ENCODE measurements at places on chromosomes 1 and 21.

DNA sequence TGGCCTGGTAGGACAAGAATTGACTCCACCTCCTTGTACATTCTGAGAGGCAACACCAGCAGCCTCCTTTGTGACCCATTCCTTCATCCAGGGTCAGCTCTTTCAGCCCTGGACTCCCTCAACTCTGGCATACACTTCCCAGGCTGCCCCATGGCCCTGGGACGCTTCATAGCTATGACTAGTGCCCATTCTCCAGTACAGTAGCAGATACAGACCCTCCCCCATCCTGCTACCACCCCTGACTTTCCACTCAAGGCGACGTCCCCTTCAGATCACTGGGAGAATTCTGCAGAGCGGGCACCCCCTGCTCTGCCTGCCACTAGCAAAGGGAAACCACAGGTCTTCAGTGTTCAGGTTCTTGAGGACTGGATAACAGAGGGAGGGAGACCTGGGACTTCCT is 99.7 kb upstream of the HMGB4 start:
- no peaks in the 10 kb centered on the region for H3K27me3 ChIP-seq
- no peak for DNase-seq
- no peak overlapping the region for H3K27ac ChIP-seq
- H3K4me1 ChIP-seq, result no peaks in the 10 kb centered on the region

DNA sequence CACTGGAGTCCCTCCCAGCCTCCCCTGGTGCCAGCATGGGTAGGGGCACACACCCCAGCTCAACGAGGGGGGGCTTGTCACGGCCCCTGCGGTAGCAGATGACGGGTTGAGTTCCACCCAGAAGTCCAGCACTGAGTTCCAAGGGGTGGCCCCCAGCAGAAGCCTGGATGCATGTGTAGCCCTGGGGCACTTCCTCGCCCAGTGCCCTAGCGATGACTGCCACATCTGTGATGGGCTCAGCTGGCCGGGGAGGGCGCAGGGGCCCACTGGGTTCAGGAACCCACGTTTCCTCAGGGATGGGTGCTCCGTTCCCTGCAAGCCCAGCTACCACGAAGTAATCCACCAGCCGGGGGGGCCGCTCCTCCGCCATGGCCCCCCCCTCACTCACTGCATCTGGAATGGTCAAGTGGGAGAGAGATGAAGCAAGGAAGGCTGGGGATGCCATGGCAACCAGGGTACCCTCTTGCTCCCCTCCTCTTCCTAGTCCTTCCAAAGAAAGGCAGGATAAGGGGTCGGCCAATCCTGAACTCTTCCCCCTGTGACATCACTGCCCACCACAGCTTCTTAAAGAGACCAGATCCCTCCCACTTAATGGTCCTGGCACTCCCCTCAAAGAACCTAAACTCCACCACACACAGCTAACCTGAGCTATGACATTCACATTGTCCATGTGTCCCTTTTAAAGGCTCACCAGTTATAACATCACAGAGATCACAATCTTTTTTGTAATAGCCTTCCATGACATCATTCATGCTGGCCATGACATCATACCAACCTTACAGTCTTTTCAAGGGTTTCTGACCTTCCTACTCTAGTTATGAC is 2.3 kb downstream of the DENND4B start:
- no peaks in the 10 kb centered on the region for H3K36me3 ChIP-seq
- H3K27me3 ChIP-seq, result no peaks in the 10 kb centered on the region
- H3K4me1 ChIP-seq, result peaks cover 7% of the 10 kb centered on the region
- H3K4me3 ChIP-seq, result no peak overlapping the region

DNA sequence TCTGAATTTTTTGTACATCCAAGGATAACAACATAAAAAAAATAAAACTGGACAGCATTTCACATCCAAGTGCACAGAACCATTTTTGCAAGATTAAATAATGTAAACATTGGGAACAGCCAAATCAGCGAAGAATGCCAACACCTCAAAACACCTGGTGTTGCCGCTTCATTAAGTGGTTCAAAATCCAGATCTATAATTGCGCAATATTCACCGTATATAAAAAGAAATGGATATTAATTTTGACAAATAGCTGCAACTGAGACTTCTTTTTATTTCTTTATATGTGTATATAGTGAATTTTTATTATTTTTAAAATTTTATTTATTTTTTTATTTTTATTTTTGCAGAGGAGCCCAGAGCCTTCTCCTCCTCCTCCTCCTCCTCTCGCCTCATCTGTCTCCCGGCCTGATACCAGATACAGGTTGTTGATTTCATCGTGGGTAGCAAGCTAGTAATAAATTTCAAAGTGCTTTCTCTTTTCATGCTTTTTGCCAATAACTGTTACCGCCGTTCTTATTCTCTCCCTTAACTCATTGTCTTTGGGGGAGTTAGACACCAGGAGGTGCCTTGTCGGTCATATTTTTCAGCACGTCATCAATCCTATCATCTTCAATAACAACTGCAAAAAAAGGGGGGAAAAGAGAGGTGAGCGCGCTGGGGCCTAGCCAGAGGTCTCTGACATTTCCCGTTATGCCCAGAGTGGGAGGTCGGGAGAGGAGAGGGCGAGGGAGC is 2.7 kb downstream of the CAMK2N1 start:
- H3K36me3 ChIP-seq, result no peaks in the 10 kb centered on the region
- no peak for DNase-seq
- H3K27me3 ChIP-seq, result no peaks in the 10 kb centered on the region
- no peak overlapping the region for H3K27ac ChIP-seq
- peaks cover 13% of the 10 kb centered on the region for H3K4me1 ChIP-seq
- H3K4me3 ChIP-seq, result peak overlapping the region; percentile 81

GRCh38 chr1:76048219-76048618 is 26.3 kb upstream of the ST6GALNAC3 start:
- no peak overlapping the region for H3K27ac ChIP-seq
- H3K36me3 ChIP-seq, result no peaks in the 10 kb centered on the region
- H3K4me1 ChIP-seq, result no peaks in the 10 kb centered on the region
- no peak for DNase-seq

DNA sequence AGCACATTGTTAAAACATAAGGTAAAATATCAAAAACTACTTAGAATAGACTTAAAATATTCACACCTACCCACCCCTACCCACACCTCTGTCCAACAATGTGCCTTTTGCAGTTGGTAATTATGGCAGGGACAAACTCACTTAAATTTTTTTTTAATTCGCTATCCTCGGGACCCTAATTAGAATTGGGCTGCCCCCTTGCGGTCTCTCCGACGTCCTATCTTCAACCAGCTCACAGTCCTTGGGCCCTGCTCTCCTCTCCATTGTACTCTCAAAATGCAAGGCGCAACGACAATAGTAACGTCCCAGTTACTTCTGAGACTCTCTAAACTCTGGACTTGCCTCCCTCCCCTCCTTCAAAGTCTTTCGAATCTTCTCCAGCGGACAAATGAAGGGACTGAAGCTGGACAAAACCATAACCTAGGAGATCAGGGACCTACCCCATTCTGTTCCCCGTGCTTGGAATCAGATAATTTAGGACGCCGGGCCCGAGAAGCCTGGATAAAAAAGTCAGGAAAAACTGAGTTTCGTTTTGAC is 1.1 kb upstream of the CIART start:
- peaks cover 8% of the 10 kb centered on the region for H3K4me1 ChIP-seq
- H3K27me3 ChIP-seq, result no peaks in the 10 kb centered on the region
- H3K36me3 ChIP-seq, result no peaks in the 10 kb centered on the region
- peak; percentile 86 for DNase-seq

DNA sequence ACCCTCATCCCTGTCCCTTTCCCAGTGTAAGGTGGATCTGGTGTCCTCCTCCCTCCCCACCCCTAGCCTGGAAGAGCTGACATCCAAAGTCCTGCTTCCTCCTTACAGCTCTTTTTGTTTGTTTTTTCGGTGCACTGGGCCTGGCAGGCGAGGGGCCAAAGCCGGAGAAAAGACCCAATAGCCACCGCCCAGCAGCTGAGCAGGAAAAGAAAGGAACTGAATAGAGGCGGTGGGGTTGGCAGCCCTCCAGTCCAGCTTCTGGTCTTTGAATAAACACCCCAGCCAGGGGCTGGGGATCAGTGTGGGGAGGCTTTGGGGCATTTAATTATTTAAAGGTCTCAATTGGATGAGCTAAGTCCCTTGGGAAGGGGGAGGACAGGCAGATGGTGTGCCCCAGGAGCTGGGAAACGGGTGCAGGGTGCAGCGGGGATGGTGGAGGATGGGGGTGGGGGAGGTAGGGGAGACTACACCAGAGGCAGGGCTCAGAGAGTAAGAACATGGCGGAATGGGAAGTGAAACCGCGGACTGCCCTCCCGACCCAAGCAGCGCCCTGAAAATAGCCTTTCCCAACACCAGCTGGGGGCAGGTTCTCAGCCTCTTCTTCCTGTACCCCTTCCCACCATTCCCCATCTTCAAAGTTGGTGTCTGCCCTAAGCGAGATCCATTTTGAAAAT is 20.2 kb downstream of the BTG2 start:
- no peak overlapping the region for H3K27ac ChIP-seq
- H3K27me3 ChIP-seq, result no peaks in the 10 kb centered on the region
- H3K36me3 ChIP-seq, result no peaks in the 10 kb centered on the region
- H3K4me1 ChIP-seq, result peaks cover 32% of the 10 kb centered on the region

Measured in ovary (tissue), 10 donors.